ENCODE measurements at places on chromosomes 4 and X. TPM values are rescaled to one million over a fixed set of nuclear protein-coding genes. Genes with fewer than 3 reads are reported as not detected.

VCX2 gene
- total RNA-seq, result not detected

SLC2A9 gene
- 1.6 TPM for total RNA-seq

- H3K27me3 ChIP-seq, result no peaks in the 10 kb centered on the region
- no peak overlapping the region for H3K27ac ChIP-seq
- no peaks in the 10 kb centered on the region for H3K4me1 ChIP-seq
- H3K4me3 ChIP-seq, result no peak overlapping the region
Measured at GRCh38 chrX:39841604-39842003, 256.2 kb downstream of the BCOR start.

DNA sequence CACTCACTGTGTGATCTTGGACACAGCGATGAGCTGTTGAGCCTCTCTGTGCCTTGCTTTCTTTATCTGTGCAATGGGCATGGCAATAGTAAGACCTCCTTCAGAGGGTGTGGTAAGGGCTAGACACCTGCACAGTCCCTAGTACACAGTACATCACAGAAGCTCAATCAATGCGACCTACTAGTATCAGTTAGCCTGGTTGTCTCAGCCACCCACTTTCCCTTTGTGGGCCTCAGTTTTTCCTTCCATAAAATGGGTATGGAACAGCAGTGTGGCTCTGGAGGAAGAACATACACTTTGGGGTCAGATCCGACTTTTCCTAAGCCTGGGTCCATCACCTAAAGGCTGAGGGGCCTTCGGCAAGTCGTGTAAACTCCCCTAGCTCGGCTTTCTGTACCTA, 3.5 kb upstream of the HTRA3 start:
- H3K4me1 ChIP-seq, result peaks cover 15% of the 10 kb centered on the region
- no peaks in the 10 kb centered on the region for H3K27me3 ChIP-seq
- H3K27ac ChIP-seq, result no peak overlapping the region
- no peak for DNase-seq
- no peaks in the 10 kb centered on the region for H3K36me3 ChIP-seq
- no peak overlapping the region for H3K4me3 ChIP-seq

GRCh38 chr4:183729430-183730328, 70.6 kb downstream of the TRAPPC11 start:
- no peaks in the 10 kb centered on the region for H3K36me3 ChIP-seq
- no peaks in the 10 kb centered on the region for H3K27me3 ChIP-seq
- H3K4me1 ChIP-seq, result no peaks in the 10 kb centered on the region
- no peak overlapping the region for H3K27ac ChIP-seq
- no peak overlapping the region for H3K4me3 ChIP-seq

DNA sequence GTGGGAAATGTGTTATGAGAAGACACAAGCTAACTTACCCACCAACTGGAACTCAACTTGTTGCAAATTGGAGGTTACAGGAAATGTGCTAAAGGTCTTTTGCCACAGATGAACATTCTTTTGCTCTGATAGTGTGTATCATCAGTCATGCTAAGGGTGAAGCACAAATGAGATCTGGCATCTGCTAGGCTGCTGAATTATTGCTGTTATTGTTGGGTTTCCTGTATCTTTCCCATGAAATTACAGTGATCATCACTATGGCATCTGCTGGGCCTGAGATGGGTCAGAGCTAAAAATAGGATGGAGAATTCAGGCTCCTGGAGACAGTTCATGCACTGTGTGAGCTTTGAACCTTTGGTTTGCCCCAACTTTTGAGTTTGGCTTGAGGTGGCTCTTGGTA, 124.5 kb downstream of the NPNT start:
- no peak overlapping the region for H3K27ac ChIP-seq
- H3K4me1 ChIP-seq, result no peaks in the 10 kb centered on the region
- H3K36me3 ChIP-seq, result no peaks in the 10 kb centered on the region
- no peaks in the 10 kb centered on the region for H3K27me3 ChIP-seq
- DNase-seq, result no peak
